ENCODE measurements at places on chromosomes 3 and 15.
A peak's percentile ranks its signal among the peaks of the same experiment; 100 is the strongest.

DNA sequence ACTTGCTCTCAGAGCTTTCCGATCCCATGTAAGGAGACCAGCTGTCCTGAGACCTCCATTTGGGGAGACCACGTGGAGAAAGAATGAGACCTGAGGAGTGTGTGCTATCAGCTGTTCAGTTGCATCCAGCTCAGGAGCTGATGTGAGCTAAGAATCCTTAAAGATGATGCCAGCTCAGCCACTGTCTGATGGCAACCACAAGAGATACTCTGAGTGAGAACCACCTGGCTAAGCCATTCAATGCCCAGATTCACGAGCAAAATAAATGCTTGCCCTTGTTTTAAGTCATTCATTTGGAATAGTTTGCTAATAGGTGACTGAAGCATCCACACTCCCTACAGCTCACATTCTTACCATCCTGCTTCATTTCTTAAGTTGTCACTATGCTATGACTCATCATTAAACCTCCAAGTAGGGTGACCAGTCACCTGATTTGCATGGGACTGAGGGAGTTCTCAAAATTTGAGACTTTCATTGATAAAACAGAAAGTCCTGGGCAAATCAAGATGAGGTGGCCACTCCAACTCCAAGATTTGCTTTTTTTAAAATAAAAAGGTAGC is 56.4 kb downstream of the SPTSSB start:
- DNase-seq = no peak

DNA sequence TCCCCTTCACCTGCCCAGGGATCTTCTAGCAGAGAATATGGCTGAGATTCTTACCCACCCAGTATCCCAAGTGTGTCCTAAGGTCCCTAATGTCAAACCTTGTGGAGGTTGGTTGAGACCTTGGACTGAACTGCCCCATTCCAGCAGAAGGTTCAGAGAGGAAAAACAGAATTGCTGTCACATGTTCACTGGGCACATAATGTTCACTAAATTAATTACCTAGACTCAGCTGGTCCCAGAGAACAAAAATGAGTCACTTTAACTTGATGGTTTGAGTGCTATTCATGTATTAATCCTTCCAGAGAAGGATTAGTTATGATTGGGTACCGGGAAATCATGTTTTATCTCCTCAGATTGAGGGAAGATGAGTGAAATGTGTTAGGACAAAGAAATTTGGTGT is 171.3 kb upstream of the GADL1 start:
- no peak for DNase-seq

DNA sequence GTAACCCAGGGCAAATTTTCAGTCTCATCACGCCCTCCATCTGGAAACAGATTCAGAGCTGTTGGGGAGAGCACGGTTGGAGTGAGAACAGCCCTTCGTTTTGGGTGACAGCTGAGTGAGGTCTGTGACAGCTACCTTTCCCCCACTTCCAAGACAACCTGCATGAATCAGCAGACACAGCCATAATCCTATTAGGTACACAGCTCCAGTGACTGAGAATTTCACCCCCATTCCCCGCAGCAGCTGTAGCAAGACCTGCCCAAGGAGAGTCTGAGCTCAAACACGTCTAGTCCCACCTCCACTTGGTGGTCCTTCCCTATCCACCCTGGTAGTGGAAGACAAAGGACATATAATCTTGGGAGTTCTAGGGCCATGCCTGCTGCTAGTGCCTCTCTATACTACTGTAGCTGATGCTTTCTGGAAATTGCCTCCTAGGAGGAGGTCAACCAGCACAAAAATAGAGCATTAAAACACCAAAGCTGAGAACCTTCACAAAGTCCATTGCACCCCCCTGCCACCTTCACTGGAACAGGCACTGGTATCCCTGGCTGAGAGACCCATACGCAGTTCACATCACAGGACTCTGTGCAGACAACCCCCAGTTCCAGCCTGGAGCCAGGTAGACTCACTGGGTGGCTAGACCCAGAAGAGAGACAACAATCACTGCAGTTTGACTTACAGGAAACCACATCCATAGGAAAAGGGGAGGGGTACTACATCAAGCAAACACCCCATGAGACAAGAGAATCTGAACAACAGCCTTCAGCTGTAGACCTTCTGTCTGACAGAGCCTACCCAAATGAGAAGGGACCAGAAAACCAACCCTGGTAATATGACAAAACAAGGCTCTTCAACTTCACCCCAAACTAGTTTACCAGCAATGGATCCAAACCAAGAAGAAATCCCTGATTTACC is 448.6 kb upstream of the CBLB start:
- no peak for DNase-seq

- no peak for DNase-seq
These were observed 15.1 kb downstream of the CLDN1 start for GRCh38 chr3:190307164-190307545.

- no peak for DNase-seq
These were observed 5.6 kb upstream of the ABTB1 start for GRCh38 chr3:127667119-127667681.

GRCh38 chr3:176106380-176106779 is 1090.9 kb downstream of the TBL1XR1 start:
- no peak for DNase-seq

DNA sequence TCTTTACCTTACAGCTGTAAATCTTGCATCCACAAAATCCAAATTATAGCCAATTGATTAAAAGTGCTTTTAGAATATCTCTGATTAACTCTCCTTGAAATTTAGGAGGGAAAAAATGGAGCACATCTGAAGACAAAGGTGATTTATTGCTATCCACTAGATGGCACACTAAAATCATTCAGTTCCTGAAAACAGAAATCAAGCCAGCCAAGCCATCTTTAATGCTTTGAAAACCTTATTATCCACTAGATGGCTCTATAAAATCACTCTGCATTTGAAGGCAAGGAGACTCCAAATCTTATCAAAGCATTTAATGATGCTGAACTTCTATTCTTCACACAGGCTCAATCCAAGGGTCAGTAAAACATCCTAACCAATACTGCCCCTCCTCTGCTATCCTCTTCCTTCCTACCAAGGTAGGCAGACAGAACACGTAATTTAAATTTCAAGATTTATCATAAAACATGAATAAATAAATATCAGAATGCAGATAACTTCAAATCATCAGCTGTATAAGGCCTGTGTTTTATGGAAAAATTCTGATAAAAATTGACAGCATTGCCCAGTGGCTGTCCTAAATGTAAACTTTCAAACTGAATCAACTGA is 48.4 kb downstream of the GOLIM4 start:
- DNase-seq = no peak

GRCh38 chr3:35739964-35740527 is 100.7 kb downstream of the ARPP21 start:
- no peak for DNase-seq

DNA sequence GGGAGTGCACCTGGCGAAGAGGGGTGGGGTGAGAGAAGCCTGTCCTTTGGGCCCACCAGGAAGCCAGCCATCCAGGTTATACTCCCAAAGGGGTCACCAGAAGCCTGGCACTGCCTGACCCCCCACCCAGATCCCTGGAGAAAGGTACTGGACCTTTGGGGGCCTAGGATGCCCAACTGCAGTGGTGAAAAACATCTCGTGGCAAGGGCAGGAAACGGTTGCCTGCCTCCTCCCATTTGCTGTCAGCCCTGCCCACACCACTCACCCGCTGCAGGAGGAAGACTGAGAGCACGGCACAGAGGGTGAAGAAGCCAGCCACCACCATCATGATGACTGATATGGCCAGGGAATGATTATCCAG is 2.2 kb upstream of the ULK3 start:
- DNase-seq = peak; percentile 37

- DNase-seq = no peak
These were observed 802 bp downstream of the RCN2 start for GRCh38 chr15:76932135-76932966.

DNA sequence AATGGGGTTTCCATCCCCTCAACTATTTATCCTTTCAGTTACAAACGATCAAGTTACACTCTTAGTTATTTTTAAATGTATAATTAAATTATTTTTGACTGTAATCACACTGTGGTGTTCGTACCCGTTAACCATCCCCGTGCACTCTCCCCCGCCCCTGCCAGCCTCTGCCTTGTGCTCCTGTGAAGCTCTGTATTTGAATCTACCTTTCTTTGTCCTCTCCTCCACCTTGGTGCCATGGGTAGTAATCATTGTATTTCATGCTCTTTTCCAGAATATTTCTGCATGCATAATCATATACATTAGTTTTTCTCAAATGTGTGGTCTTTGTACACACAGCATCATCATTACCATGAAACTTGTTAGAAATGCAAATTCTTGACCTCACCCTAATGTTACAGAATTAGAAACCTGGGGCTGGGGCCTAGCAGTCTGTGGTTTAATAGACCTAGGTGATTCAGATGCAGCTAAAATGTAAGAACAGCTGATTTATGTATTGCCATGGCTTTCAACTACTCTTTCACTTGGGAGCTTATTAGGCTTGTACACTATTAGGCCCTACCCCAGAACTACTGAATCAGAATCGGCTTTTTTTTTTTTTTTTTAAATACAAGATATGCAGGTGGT is 91.5 kb downstream of the STT3B start:
- no peak for DNase-seq

- no peak for DNase-seq
These were observed 180.0 kb downstream of the CBLB start for GRCh38 chr3:105688821-105689220.

GRCh38 chr3:128648940-128649663 is 1.5 kb downstream of the RPN1 start:
- DNase-seq = no peak

GRCh38 chr15:63461230-63461985 is 43.0 kb upstream of the USP3 start:
- DNase-seq = no peak

- DNase-seq = no peak
These were observed 14.7 kb downstream of the ANKUB1 start for GRCh38 chr3:149777414-149778214.

DNA sequence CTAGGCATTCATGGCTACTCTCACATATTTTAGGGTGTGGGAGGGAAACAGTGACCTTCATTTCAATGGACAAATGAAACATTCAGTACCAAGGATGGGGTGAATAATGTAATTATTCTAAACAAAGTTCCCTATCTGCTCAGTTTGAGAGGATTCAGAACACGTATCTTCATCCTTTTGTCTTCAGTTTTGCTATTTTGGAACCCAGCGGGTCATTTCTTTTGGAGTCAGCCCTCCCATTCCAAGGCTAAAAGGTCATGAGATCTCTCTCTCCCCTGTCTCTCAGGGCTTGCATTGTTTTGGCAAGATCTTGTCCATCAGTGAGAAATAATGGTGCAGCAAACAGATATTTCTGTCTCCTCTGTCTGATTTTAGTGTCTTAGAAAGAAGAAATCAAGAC is 16.3 kb upstream of the GATM start:
- DNase-seq = no peak

- no peak for DNase-seq
These were observed 199.2 kb upstream of the TMC3 start for GRCh38 chr15:81573098-81573746.

GRCh38 chr3:148773805-148774204 is 53.8 kb upstream of the CPB1 start:
- no peak for DNase-seq

DNA sequence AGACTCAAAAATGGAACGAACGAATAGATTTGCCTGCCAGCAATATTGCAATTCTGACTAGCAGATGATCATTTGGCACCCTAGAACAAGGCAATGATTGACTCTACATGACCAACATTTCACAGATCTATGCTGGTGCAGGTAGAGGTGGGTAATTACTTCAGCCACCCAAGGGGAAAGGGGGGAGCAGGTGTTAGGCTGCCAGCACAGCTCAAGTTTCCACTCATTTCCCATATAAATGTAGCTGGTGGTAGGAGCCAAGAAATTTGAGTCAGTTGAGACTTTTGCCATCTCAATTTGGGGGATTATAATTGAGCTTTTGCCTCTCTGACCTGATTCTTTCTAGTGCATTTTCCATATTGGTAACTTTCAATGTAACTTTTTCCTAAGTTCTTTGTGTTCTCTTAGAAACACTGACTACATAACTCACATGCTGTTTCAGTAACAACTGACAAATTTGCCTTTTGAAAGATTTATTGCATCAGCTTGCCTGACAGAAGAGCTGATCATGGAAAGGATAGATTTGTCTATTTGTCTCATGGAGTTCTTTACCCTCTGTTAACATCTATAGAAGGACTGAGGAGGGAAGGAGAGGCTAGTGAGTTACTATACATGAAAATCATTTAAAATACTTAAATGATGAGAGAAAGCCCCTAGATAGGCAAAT is 902.5 kb downstream of the ZPLD1 start:
- DNase-seq = no peak

GRCh38 chr15:63971427-63971805 is 74.9 kb downstream of the DAPK2 start:
- peak; percentile 22 for DNase-seq

DNA sequence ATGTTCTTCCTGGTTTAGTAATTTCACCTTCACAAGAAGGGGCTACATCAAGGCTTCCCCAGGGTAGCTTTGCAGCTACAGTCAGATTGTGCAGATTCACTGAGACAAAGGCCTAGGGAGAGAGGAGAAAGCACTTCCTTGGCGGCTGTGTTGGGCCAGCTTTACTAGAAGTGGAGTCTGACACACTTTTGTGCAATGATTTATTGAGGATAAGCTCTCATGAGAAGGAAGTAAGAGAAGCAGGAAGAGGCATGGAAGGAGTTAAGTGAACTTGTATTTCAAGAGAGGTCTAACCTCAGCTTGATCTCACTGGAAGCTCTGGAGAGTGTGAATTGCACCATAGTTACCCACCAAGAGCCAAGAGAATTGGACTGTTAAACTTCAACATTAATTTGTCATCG is 78.9 kb downstream of the TGFBR2 start:
- DNase-seq = no peak

DNA sequence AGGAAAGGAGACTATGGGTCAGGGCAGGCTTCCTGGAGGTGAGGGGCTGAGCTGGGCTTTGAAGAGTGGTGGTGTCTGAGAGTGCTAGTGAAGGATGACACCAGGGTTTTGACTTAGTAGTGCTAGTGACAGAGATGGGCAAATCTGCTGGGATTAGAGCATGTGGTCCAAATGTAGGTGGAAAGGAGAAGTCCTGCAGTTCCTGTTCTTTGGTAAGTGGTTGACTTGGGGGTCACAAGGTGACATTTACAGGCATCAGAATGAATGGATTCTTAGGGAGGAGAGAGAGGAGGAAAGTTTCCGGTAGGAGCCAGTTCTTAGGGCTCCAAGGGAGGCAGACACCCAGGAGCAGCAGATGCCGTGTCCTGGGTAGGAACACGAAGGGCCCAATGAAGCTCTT is 796 bp upstream of the DOCK3 start:
- DNase-seq = no peak

DNA sequence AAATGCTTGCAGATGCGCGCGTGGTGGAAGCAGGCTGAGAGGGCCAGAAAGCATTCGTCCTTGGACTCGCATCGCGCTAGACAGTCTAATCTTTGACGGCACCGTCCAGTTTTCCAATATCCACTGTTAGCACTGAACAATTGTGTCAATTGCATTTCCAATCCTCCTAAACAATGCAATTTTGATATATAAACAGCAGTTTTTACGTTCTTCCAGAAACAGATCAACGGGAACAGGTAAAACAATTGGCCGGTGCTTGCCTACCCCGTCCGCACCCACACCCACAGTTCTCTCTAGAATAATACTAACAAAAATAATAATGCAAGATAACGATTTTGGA is 17.2 kb downstream of the CPN2 start:
- DNase-seq = no peak
